ENCODE measurements at places on chromosomes 1 and 21. TPM values are rescaled to one million over a fixed set of nuclear protein-coding genes. Genes with fewer than 3 reads are reported as not detected.

- no peak for DNase-seq
Observed at GRCh38 chr1:106768501-106768900, 288.0 kb upstream of the PRMT6 start.

DNA sequence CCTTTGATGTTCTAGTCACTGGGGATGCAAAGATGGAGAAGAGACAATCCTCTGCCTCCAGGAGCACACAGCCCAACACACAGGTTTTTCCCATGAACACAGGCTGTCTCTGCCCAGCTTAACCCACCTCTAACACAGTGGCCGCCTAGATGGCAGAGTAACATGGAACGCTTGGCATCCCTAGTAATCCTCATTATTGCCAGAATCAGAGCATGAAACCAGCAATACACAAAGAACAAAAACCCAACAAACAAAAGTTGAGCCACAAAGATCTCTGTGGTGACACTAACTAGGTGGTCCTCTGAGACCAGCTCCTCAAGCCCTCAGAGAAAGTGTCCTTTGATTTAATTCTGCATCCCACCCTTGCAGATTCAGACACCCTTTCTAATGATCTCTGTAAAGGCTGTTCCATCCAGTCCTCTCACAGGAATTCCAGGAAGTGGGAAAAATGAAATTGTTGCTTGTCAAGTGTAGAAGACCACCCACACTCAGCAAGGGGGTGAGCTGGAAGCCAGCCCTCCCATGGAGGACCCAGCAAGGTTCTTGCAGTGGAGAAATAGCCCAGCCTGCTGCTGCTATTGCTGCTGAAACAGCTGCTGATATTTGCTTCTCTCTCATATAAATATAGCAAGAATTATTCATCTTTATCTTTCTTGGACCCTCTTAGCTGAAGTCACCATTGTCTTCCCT lies 7.4 kb upstream of the ATP2B4 start:
- DNase-seq, result no peak

DNA sequence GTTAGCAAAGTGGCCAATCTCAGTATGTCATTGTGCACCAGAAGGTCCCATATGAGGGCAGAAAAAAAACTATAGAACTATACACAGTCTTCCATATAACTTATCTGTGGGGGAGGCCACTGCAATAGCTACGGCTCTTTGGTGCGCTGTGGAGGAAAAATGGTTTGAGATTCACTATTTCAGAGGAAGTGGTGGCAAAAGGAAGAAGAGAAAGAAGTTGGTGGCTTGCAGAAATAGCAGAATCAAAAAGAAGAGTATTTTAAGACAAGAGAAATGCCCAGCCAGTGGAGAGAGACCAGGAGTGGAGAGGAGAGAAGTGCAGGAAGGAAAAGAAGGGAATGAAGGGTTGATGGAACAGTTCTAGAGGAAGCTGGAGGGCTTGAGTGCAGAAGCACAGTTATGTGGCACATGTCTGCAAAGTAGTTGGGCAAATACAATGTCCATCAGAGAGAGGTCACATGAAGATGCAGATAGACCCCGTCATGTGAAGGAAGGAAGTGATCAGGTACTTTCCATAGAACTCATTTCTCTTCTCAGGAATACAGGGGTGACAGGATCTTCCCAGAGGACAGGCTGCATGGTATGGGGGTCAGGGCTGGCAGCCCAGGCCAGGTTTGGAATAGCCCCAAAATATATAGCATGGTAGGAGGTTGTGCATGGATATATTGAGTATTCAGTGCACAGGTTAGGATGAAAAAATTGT lies 64.6 kb downstream of the RUNX1 start:
- DNase-seq, result no peak

DNA sequence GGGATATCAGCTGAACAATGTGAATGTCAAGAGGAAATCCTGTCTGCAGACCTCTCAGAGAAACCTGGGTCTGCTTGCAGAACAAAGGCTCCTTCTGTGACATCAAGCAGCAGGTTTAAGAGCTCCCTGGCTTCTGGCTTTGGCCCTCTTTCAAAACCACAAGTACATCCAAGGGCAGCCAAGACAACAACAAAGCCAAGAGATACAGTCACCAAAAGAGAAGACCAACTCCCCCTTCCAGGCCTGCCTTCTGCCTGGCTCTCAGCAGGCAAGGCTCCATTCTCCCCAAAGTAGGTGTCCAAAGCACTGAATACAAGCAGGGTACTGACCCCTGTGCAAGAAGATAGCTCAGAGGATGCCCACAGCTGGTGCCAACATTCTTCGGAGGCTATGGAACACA lies 11.5 kb downstream of the BCAR3 start:
- no peak for DNase-seq

- no peak for DNase-seq
Observed at GRCh38 chr1:222845763-222846162, 30.9 kb downstream of the DISP1 start.

- no peak for DNase-seq
Observed at GRCh38 chr1:197393772-197394171, 125.7 kb downstream of the CRB1 start.

GRCh38 chr1:186139115-186139514 lies 235.9 kb downstream of the TPR start:
- no peak for DNase-seq

DNA sequence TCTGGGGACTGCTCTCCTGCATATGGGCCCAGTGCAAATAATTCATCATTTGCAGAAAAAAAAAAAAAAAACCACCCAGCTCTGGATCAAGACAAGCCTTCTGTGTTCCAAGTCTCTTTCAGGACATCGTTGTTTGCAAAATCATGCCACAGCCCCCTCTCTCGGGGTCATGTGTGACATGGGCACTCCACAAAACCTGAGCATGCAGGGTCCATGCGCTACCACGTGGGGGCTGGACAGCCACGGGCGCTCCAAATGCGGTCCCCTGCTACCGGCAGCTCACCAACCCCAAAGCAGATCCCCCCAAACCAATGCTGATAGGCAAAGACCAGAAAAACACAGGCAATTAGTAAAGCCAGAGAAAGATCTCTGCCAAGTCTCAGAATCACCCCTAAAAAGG lies 17.6 kb downstream of the NPHP4 start:
- no peak for DNase-seq

DNA sequence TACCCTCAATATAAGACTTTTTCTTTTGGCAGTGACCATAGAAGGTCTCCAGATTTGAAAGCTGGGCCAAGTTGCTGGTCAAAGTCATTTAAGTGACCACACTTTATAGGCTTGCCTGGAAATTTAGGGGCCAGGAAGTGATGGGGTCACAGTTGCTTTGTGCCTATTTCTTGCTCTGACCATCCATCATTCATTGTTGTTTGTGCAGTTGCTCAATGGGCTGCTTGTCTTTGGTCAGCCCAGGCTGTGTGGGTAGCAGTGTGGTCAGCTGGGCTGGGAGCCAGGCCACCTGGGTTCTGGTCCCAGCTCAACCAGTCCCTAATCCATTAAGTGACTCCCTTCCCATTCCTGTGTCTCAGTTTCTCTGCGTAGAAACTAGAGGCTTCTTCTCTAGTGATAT lies 2.1 kb upstream of the OTUD7B start:
- no peak for DNase-seq

DNA sequence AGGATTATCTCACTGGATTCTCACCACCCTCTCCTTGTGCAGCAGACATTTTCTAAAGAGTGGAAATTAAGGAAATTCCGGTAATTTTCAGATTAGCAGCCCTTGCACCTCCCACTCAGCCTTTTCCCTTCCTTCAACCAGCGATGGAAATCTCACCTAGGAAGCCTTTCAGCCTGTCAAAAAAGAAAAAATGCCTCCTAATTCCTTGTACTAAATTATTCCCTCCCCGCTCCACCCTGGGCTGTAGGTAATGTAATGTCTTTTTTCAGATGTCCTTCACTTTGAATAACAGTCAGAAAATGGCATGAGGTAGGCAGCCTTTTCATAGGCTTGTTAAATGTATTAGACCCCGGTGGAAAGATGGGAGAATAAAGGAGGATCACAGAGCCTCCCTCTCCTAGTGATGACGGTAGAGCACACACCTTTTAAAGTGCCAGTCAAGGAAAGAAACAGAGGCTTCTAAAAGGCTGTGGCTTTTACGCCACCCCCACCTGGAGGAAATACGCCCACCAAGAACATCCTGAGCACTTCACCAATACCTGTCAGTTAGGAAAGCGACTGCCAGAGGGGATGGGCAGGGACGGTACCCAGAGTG lies 62.8 kb upstream of the NEK2 start:
- DNase-seq, result no peak

GRCh38 chr1:75394386-75395139 lies 216.4 kb downstream of the SLC44A5 start:
- DNase-seq, result no peak

KCNN3 gene
- total RNA-seq, result 0.99 TPM

NEGR1 gene
- total RNA-seq, result 4.0 TPM

CRNN gene
- not detected for total RNA-seq

OR6N1 gene
- total RNA-seq, result not detected
